H4 (cell line): ENCODE measurements at places on chromosomes 11 and 22. TPM values are rescaled to one million over a fixed set of nuclear protein-coding genes. Genes with fewer than 3 reads are reported as not detected.

- DNase-seq: no peak
These were observed 332.5 kb upstream of the NCAM1 start for GRCh38 chr11:112628676-112629075.

DNA sequence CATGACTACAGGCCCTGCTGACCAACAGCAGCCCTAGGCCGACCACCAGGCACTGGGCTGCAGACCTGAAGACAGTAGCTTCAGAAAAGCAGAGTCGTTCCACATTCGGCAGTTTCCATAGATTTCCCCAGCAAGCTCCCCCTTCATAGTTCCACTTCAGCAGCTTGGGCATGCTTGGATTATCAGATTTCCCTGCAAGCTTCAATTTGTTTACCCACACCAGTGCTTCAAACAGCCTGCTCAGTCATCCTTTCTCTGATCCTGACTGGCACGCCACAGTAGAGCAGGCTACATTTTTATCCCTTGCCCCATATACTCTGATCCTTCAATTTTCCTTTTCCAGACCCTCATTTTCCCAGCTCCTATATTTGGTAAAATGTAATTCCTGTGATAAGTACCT is 51.1 kb upstream of the CFAP300 start:
- DNase-seq: no peak

TMPRSS4 gene
- total RNA-seq: not detected in 2 replicates

JHY gene
- total RNA-seq: 2.8 and 2.9 TPM in 2 replicates

DNA sequence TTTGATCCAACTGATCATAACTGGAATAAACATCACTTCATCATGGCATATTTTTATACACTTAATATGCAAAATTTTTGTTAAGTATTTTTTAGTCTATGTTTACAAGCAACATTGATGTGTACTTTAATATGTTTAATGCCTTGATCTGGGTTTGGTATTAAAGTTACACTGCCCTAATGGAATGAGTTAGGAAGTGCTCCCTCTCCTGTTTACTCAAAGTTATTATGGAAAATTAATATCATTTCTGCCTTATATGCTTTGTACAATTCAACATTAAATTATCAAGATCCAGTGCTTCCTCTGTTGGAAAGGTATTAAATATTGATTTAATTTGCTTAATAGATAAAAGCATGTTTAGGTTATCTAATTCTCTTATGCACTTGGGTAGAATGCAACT is 927.3 kb upstream of the RAG2 start:
- DNase-seq: no peak

TECTA gene
- total RNA-seq: 0.04 and 0.06 TPM in 2 replicates

- DNase-seq: peak; percentile 72
These were observed 1.1 kb upstream of the ADM start for GRCh38 chr11:10303558-10304363.

DNA sequence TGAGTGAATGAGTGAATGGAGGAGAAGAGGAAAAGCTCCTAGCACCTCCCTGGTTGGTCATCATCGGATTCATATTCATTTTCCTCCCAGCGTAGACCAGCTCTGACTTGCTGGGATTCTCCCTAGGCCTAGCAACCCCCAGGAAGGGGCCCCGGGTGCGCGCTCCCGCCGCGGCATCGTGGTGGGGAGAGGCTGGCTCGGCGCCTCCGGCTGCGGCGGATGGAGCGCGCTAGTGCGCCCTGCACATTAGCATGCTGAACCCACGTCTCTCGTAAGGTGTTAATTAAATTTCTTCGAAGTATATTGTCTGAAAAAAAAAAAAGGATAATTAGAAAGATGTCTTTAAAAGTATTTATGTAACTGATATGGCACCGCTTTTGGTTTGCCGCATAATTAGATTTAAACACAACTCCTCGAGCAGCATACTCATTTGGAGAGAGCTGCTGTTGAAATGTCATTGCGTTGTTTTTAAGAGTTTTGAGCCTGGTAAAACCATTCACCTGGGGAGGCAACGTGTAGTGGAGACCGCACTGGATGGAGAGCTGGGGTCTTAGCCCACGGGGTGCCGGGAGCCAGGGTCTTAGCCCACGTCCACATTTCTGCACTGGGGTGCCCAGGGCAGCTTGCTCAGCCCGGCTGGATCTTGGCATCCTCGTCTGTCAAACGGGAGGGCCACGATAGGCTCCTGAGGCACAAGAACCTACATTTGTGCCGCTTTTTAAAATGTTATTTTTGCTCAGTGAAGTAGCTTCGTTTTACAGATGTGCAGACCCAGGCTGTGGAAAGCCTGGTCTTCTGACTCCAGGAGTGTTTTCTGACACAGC is 21.8 kb downstream of the MPPED1 start:
- no peak for DNase-seq

- no peak for DNase-seq
These were observed 9.0 kb downstream of the KIRREL3 start for GRCh38 chr11:126991596-126991995.

LUZP2 gene
- total RNA-seq: 0.25 and 0.77 TPM in 2 replicates

GRCh38 chr11:118845369-118845768 is 38.3 kb upstream of the CXCR5 start:
- DNase-seq: no peak

DNA sequence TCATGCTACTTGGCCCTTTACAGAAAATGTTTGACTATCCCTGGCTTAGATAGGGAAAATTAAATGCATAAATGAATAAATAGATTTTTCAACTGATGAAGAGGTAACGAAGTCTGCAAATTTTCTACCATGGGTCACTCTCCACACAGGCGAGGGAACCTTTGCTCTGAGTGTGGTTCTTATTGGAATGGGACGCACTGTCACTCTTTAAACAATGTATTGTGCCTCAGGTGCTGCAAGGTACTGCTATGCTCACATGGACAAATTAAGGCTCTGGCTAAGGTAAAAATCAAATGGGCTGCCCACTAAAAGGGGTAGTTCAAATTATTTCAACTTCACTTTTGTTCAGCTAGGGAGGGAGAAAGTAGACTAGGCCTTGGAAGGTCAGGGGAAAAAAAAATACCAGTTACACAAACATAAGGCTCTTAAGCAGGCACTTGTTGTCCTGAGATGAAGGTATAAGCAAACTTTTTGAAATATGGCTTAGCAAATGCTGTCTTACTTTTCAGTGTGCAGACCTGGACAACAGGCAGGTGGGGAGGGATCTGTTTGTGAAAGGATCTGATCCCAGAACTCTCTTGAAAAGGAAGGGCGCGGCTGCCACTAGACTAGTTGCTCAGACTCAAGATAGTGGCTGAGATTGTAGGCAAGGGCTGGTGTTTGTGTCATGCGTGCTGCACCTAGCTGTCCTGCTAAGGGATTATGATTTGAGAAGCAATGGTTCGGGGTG is 99.5 kb downstream of the ADAMTS15 start:
- DNase-seq: no peak

GRCh38 chr11:32280339-32280738 is 155.0 kb downstream of the WT1 start:
- DNase-seq: no peak

GRCh38 chr22:19761725-19762567 is 1.4 kb downstream of the TBX1 start:
- no peak for DNase-seq

DNA sequence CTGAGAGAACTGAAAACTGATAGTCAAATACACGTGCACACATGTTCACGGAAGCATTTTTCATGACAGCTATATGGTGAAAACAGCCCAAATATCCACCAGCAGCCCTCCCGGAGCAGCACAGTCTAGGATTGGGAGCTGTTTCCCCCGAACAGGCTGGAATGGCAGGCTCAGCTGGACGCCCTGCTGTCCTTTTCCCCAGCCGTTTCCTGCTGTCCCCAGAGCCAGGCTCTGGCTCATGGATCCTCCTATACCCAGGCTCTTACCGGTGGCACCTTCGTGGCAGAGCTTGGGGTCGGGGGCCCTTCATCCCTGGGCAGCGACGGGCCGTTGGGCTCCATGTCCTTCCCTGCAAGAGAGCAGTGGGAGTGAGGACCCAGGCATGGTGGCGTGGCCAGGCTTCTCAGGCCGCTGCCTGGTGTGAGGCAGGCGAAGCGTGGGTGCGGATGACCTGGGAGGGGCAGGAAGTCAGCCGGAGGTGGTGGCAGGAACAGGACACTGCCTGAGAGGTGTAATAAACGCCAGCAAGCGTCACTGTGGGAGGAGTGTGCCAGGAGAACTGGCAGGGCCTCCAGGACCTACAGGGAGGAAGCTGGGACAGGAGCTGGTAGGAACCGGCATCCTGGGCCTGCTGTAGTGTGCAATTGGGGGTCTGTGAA is 38.8 kb downstream of the OSBPL5 start:
- DNase-seq: no peak

DNA sequence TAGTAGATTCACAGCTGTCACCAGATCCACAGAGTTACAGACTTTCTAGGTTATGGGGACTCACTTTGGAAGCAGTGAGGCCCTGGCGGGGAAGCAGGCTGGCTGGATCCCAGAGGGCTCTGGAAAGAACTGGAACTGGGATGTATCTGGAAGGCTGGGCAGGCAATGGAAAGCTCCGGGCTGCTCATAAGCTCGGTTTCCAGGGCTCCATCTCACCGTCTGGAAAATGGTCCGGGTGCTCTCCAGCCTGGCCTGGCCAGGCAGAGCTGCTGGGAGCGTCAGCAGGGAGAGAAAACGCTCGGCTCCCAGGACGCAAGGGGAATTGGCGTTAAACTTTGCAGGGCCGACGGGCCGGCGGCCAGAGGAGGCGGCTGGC is 335 bp upstream of the SEZ6L start:
- no peak for DNase-seq

- DNase-seq: no peak
These were observed 359.1 kb downstream of the KCNA4 start for GRCh38 chr11:29657709-29658108.
